ENCODE measurements at places on chromosomes 7 and 10.
A peak's percentile ranks its signal among the peaks of the same experiment; 100 is the strongest.

- DNase-seq, result no peak
- no peaks in the 10 kb centered on the region for H3K27me3 ChIP-seq
- no peak overlapping the region for H3K4me3 ChIP-seq
- no peak overlapping the region for H3K27ac ChIP-seq
- H3K36me3 ChIP-seq, result peaks cover 4% of the 10 kb centered on the region
Observed at GRCh38 chr7:27564881-27565482, 97.7 kb downstream of the HIBADH start.

- no peak overlapping the region for H3K27ac ChIP-seq
- H3K36me3 ChIP-seq, result no peaks in the 10 kb centered on the region
- no peaks in the 10 kb centered on the region for H3K27me3 ChIP-seq
- no peak overlapping the region for H3K4me3 ChIP-seq
- H3K4me1 ChIP-seq, result no peaks in the 10 kb centered on the region
- DNase-seq, result no peak
Observed at GRCh38 chr7:113026941-113027340, 59.7 kb downstream of the GPR85 start.

DNA sequence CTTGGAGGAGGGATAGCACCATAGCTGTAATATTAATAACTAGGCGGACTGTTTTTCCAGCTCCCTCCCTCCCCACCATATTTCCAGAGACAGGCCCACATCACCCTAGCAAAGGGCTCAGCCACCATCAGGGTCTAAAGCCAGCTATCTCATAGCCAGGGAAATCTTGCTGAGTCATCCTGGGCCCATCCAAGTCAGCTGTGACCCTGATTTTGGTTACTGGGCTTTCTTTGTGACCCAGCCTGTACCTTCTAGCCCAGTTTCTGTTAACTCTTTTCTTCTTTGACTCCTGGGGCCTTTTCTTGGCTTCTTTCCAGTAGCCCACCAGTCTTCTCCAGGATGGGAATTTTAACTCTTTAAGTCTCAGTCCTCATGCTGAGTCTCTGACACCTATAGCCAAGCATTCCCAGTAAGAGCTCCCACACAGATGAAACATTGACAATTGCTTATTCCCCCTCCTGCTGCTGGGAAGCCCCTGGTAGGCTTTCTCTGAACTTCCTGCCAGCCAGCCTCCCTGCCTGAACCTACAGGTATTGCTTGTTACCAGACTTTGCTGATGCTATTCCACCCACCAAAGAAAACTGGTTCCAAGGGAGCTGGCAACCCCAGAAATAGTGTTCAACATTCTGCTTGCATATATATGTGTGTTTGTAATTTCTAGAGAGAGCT is 34.8 kb upstream of the ADO start:
- H3K4me3 ChIP-seq, result no peak overlapping the region
- H3K4me1 ChIP-seq, result no peaks in the 10 kb centered on the region
- H3K36me3 ChIP-seq, result no peaks in the 10 kb centered on the region
- no peak overlapping the region for H3K27ac ChIP-seq

DNA sequence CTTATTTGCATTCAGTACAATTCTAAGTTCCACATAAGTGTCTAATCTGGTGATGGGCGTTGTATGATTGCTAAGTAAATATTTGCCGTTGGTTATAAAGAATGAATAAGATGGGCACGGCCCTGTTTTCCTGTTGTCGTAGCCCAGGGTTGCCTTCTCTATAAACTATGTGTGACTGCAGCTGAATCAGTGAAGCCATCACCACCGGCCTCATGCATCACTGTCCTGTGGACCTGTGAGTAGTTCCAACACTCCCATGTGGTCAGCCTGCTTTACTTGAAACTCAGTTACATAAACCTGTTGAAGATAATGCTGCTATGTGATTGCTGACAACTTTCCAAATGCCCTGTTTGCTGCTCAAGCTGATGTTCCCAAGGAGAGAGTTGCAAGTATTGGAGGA is 21.6 kb upstream of the KLF6 start:
- peak overlapping the region; percentile 95 for H3K27ac ChIP-seq
- no peaks in the 10 kb centered on the region for H3K27me3 ChIP-seq
- DNase-seq, result peak; percentile 80
- H3K4me3 ChIP-seq, result no peak overlapping the region
- H3K36me3 ChIP-seq, result no peaks in the 10 kb centered on the region
- H3K4me1 ChIP-seq, result peaks cover 34% of the 10 kb centered on the region

GRCh38 chr10:28463676-28464395 is 69.1 kb upstream of the WAC start:
- no peak overlapping the region for H3K4me3 ChIP-seq
- H3K27me3 ChIP-seq, result no peaks in the 10 kb centered on the region
- no peak overlapping the region for H3K27ac ChIP-seq
- no peaks in the 10 kb centered on the region for H3K4me1 ChIP-seq
- no peak for DNase-seq

- H3K36me3 ChIP-seq, result no peaks in the 10 kb centered on the region
- H3K27me3 ChIP-seq, result no peaks in the 10 kb centered on the region
- no peak overlapping the region for H3K27ac ChIP-seq
- peaks cover 4% of the 10 kb centered on the region for H3K4me1 ChIP-seq
Observed at GRCh38 chr10:110797416-110797815, 74.3 kb upstream of the PDCD4 start.

- H3K27ac ChIP-seq, result no peak overlapping the region
- no peaks in the 10 kb centered on the region for H3K36me3 ChIP-seq
- no peak overlapping the region for H3K4me3 ChIP-seq
- no peak for DNase-seq
- H3K4me1 ChIP-seq, result no peaks in the 10 kb centered on the region
- H3K27me3 ChIP-seq, result no peaks in the 10 kb centered on the region
Observed at GRCh38 chr7:43015301-43015700, 83.1 kb downstream of the MRPL32 start.

- H3K4me1 ChIP-seq, result peaks cover 35% of the 10 kb centered on the region
- peak overlapping the region; percentile 33 for H3K4me3 ChIP-seq
- no peak for DNase-seq
- no peaks in the 10 kb centered on the region for H3K36me3 ChIP-seq
- no peak overlapping the region for H3K27ac ChIP-seq
- H3K27me3 ChIP-seq, result peaks cover 38% of the 10 kb centered on the region
Observed at GRCh38 chr7:2688409-2689342, 674 bp downstream of the AMZ1 start.

GRCh38 chr10:126049759-126050700 is 153.7 kb downstream of the FANK1 start:
- peak; percentile 81 for DNase-seq
- H3K4me3 ChIP-seq, result no peak overlapping the region
- peaks cover 3% of the 10 kb centered on the region for H3K4me1 ChIP-seq
- H3K27ac ChIP-seq, result no peak overlapping the region

GRCh38 chr10:126156012-126156411 is 232.3 kb downstream of the ADAM12 start:
- peaks cover 12% of the 10 kb centered on the region for H3K36me3 ChIP-seq
- no peak for DNase-seq
- peaks cover 4% of the 10 kb centered on the region for H3K4me1 ChIP-seq
- no peaks in the 10 kb centered on the region for H3K27me3 ChIP-seq
- no peak overlapping the region for H3K27ac ChIP-seq

DNA sequence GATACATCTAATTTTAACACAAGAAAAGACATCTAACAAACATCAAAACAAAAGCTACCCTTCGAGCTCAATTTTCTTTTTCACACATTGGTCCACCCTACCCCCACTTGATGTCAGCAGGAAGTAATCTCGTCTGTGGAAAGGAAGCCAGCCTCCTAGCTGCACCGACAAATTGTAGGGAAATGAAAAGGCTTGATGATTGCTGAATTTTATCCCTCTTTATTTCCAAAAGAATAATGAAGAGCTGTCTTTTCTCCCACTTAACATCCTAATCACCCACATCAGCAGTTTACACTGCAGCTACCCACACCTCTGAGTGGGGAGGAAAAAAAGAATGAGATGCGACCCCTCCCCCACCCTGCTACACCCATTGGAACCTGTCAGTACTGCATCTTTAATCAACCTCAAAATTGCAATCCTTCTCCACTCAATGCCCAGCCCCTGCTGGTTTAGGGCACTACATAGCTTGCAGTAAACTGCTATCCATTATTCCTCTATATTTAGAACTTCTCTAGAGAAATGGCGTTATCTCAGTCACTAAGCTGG is 10.6 kb upstream of the CPVL start:
- H3K4me1 ChIP-seq, result no peaks in the 10 kb centered on the region
- no peaks in the 10 kb centered on the region for H3K36me3 ChIP-seq
- H3K27me3 ChIP-seq, result peaks cover 8% of the 10 kb centered on the region
- H3K27ac ChIP-seq, result no peak overlapping the region
- DNase-seq, result no peak
- no peak overlapping the region for H3K4me3 ChIP-seq

DNA sequence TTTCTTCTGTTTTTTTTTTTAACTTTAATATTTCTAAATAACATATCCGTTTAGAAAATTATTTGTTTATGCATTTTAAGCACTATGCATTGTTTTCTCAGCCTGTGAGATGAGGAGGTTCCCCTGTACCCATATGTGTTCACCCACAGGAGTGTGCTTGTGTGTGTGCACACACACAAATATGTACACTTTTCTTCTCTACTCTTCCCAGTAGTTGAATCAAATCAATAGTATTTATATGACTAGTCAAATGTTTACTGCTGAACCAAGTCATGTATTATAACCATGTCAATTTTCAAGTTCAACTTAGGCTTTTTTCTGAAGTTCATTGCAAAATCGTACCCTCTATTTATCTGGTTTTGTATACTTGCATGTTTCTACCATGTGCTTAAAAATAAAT is 37.3 kb downstream of the HDAC9 start:
- no peak overlapping the region for H3K4me3 ChIP-seq
- H3K27me3 ChIP-seq, result no peaks in the 10 kb centered on the region
- H3K36me3 ChIP-seq, result no peaks in the 10 kb centered on the region
- DNase-seq, result no peak
- peaks cover 3% of the 10 kb centered on the region for H3K4me1 ChIP-seq

- H3K4me3 ChIP-seq, result no peak overlapping the region
- DNase-seq, result no peak
- H3K27ac ChIP-seq, result no peak overlapping the region
- H3K36me3 ChIP-seq, result no peaks in the 10 kb centered on the region
- no peaks in the 10 kb centered on the region for H3K4me1 ChIP-seq
Observed at GRCh38 chr10:123357421-123357930, 203.3 kb downstream of the BUB3 start.

DNA sequence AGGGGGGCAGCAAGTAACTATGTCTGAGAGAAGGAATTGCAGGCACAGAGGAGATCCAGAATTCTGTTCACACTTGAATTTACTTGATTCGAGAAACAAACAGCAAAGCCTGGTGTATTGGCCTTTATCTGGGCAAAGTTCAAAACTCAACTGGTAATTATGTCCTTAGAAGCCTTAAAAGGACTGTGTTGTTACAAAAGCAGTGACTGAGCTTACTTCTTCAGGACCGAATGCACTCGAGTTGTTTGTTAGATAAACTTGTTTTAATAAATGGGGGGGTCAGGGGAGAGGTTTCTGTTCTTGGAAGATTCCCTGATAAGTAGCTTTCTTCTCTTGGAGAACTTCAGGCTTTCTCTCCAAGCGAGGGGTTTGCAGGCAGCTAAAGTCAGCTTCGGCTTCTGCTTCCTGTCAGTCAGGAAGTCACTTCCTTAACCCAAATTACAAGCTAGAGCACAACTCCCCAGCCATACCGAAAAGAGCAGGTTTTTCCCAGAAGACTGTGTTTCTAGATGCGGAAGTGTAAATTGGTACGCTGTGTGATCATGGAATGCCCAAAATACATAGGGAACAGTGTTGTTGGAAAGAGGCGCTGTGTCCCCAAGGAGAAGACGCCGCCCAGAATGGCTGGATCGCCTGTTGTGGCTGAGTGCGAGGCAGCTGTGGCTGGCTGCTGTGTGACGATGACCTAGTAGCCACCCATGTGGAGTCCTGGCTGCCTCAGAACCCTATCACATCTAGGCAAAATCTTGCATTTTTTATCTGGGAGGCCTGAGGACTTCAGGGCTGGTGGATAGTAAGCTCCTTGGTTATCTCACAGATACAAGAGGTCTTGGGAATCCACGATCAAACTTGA is 110.4 kb downstream of the TCF7L2 start:
- peak; percentile 65 for DNase-seq
- no peak overlapping the region for H3K4me3 ChIP-seq
- H3K36me3 ChIP-seq, result peaks cover 3% of the 10 kb centered on the region
- H3K27ac ChIP-seq, result peak overlapping the region; percentile 97
- H3K27me3 ChIP-seq, result no peaks in the 10 kb centered on the region
- H3K4me1 ChIP-seq, result peaks cover 24% of the 10 kb centered on the region

DNA sequence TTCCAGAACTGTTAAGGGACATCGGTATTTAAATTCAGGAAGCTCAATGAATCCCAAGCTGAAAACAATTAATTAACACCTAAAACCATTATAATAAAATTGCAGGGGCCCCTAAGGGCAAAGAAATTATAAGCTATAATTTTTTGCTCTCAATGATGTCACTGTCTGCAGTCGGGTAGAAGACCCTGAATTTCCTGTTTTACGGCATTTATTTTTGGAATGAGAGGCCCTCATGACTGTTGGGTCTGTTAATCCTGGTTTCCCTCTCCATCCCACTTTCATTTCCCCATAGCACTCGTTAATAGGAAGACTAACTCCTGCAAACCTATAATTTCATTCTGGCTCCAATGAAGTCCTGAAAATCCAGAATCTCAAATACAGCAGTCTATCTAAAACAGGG is 25.8 kb upstream of the GPR37 start:
- no peaks in the 10 kb centered on the region for H3K27me3 ChIP-seq
- no peak overlapping the region for H3K4me3 ChIP-seq
- no peak overlapping the region for H3K27ac ChIP-seq
- H3K36me3 ChIP-seq, result no peaks in the 10 kb centered on the region

- H3K4me1 ChIP-seq, result no peaks in the 10 kb centered on the region
- H3K27ac ChIP-seq, result no peak overlapping the region
- H3K36me3 ChIP-seq, result no peaks in the 10 kb centered on the region
- no peak overlapping the region for H3K4me3 ChIP-seq
- DNase-seq, result no peak
- H3K27me3 ChIP-seq, result peaks cover 56% of the 10 kb centered on the region
Observed at GRCh38 chr7:1598286-1598685, 28.5 kb upstream of the PSMG3 start.

DNA sequence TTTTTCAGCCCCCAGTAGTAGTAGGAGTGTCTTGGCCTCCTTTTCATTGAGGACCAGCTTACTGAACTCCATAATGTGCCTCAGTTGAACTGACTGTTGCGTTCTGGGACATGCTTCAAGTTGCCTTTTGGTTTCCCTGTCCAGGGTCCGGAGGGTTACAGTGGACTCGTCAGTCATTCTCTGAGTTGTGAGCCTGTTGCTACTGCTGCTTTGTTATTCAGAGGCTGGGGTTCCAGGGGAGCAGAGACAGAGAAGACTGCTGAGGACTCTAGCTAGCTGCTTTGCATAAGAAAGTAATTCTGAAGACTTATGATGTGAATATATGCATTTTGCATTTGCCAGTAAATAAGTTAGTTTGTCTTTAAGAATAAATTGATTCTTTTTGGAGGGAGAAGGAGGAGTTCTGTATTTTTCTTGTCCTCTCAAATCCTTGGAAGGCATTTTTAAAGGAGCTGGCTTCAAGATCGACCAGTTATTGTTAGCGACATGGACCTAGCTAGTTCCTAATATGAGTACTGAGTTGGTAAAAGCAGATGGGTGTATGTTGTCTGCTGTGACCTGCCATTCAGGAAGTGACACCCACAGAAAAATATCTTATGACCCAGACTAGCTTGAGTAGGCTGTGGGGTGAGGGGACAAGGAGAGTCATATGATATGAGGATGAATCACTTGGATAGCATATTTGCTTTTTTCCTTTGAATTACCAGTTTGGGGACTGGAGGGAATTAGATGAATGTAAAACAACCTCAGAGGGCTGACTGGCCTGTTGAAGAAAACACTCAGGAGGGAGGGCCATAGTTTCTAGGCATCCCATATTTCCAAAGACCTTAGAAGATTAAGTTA is 8.3 kb downstream of the PI4K2A start:
- peak overlapping the region; percentile 89 for H3K27ac ChIP-seq
- peaks cover 5% of the 10 kb centered on the region for H3K4me1 ChIP-seq
- peaks cover 19% of the 10 kb centered on the region for H3K36me3 ChIP-seq
- H3K4me3 ChIP-seq, result peak overlapping the region; percentile 53
- H3K27me3 ChIP-seq, result no peaks in the 10 kb centered on the region
- peak; percentile 93 for DNase-seq
